Putamen (tissue), 1 donor: ENCODE measurements at places on chromosomes 7 and 10.

GRCh38 chr10:17109475-17110207 is 20.0 kb downstream of the CUBN start:
- DNase-seq = no peak

GRCh38 chr10:96118604-96119450 is 11.3 kb upstream of the ZNF518A start:
- DNase-seq = no peak

- peak; percentile 28 for DNase-seq
These were observed 32.8 kb downstream of the NOD1 start for GRCh38 chr7:30445770-30446169.

DNA sequence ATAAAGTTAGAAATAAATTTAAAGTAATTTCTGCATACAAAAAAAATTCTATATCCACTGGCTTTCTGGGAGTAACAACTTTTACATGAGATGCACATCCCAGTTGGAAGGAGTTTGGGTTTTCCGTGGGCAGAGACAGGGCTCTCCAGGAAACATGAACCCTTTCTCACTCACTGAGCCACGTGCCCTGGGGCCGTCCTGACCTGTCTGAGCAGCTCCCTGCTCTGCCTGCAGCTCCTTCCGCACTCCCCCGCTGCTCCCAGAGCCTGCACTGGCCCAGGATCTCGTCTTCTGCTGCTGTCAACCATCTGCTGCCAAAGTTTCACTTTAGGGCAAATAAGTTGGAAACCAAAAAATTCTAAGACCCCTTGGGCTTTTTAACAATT is 169.1 kb downstream of the DIP2C start:
- no peak for DNase-seq

GRCh38 chr10:50375051-50375452 is 123.7 kb upstream of the ASAH2 start:
- no peak for DNase-seq

DNA sequence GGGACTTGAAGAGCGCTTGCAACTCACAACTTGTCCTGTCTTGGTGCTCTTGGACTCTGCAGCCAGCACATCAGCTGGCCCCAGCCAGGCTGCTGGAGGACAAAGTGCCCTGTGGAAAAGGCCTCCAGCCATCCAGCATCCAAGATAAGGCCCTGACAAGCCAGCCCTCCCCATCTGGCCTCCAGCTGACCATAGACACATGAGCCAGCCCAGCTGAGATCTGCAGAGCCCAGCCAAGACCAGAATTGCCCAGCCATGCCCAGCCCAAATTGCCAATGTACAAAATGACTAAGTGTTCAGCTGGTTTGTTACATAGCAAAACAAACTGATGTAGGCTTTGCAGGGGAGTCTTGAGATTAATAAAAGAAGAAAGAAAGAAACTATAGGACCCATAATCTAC is 36.0 kb upstream of the FRMD4A start:
- no peak for DNase-seq

DNA sequence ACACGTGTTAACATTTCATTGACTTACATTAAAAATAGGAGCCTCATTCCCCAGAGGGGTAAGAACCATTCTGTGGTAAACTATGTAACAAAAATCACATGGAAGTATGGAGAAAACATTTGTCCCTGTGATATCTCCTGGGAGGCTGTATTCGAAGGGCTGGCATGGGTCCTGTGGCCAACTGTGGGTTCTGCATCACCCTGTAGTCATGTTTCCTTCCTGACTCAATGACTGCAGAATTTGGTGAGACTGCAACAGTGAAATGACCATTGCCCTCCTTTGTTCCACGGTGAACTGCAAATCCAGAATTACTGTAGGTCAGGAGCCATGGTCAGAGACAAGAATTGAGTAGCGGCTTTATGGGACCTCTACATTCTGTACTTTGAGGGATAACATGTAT is 3.6 kb upstream of the ZEB1 start:
- DNase-seq = no peak

- no peak for DNase-seq
These were observed 834 bp downstream of the CDH23 start for GRCh38 chr10:71397296-71398212.

DNA sequence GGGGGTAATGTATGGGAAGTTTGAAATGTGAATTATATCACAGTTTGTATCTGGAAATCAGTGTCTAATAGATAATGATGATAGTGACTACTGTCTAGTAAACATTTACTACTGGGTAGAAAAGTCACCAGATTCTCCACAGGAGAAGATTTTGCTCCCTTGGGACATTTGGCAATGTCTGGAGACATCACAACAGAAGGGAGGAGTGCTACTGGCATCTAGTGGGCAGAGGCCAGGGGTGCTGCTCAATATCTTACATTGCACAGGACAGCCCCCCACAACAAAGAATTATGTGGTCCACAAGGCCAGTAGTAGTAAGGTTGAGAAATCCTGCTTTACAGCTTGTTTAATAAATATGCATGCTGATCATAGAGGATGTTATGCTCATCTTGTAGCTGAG is 92.3 kb upstream of the PRPS1L1 start:
- DNase-seq = no peak

GRCh38 chr7:30237271-30237695 is 47.1 kb upstream of the ZNRF2 start:
- no peak for DNase-seq

GRCh38 chr10:11720260-11720741 is 21.9 kb upstream of the ECHDC3 start:
- peak; percentile 67 for DNase-seq

DNA sequence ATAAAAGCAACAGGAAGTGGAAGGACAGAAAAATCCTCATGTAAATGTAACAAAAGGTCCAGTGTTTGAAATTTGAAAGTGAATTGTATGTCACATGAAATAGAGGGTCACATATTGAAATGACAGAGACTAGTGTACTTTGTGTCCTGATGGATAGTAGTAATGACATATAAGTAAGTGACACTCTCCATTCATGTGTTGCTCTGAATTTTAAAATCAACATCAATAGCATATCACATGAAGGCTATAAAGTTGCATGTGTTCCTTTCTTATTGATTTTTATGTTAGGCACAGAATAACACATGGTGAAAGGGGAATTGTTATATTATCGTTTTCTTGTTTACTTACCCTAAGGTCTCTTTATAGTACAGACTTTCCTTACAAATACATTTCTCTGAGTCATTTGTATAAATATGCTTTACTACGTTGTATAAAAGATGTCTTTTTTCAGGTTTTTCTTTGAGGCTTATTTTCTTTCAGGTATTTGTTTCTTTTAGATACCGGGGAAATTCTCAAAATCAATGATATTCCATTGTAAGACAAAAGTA is 104.6 kb upstream of the CACNA2D1 start:
- no peak for DNase-seq

- no peak for DNase-seq
These were observed 452.0 kb downstream of the ARL4A start for GRCh38 chr7:13139436-13139835.

DNA sequence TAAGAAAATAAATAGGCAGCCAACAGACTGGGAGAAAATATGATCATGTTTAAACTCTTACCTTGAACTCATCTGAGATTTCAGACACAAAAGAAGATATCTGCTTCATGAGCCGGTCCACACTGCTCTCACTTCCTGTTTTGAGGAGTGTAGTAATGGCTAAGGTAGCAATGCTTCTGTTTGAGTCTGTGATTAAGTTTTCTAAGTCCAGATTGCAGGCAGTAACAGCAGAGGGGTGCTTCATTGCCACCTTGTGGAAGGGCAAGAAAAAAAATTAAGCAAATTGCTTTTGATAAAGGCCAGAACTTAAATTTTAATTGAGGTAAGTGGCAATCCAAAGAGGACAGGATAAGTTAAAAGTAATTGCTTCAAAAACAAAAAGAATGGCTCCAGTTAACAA is 69.1 kb downstream of the MEST start:
- no peak for DNase-seq

- peak; percentile 94 for DNase-seq
These were observed 4.6 kb downstream of the LFNG start for GRCh38 chr7:2523941-2524807.

DNA sequence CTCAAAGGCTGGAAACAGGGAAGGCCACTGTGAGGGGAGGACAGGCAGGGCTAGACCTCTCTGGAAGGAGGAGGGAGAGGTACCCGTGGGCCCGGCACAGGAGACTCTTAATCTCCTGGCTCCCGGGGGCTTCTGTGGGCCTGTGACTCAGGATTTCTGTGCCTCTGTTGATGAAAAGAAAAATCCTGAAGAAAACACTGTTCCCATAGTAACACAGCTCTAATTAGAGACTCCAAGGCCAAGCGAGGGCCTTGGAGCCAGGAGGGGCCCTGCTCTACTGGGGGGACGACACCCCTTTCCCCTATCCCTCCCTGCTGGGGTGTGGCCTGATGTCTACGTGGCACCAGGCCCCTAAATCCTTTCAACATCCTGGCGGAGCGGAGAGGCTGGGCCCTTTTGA is 174.1 kb upstream of the TNRC18 start:
- no peak for DNase-seq

DNA sequence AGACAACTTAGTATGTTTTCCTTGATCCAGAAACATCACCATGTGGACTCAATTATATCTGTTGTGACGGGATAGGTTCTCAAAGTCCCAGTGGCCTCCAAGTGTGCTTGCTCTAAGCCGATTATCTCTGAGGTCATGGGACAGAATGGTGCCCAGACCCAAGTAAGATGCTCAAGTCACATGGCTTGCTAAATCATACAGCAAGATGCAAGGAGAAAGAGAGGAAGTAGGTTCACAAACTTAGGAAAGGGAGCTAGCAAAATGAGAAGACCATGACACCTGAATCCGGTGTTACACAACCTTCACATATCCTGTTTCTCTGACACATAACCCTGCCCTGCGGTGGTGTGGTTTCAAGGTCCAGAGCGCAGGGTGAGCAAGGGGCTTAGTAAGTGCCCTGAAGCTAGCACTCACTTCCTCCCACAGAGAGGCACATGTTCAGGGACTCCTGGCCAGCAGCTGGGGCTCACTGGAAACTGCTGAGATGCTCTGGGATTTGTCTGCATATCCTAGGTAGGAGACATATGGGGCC is 590.9 kb upstream of the ANKRD30A start:
- no peak for DNase-seq

GRCh38 chr7:30083334-30083733 is 51.5 kb upstream of the MTURN start:
- no peak for DNase-seq

GRCh38 chr10:128149267-128150014 is 23.2 kb upstream of the MKI67 start:
- no peak for DNase-seq

GRCh38 chr10:33109788-33110469 is 151.9 kb upstream of the ITGB1 start:
- DNase-seq = no peak

DNA sequence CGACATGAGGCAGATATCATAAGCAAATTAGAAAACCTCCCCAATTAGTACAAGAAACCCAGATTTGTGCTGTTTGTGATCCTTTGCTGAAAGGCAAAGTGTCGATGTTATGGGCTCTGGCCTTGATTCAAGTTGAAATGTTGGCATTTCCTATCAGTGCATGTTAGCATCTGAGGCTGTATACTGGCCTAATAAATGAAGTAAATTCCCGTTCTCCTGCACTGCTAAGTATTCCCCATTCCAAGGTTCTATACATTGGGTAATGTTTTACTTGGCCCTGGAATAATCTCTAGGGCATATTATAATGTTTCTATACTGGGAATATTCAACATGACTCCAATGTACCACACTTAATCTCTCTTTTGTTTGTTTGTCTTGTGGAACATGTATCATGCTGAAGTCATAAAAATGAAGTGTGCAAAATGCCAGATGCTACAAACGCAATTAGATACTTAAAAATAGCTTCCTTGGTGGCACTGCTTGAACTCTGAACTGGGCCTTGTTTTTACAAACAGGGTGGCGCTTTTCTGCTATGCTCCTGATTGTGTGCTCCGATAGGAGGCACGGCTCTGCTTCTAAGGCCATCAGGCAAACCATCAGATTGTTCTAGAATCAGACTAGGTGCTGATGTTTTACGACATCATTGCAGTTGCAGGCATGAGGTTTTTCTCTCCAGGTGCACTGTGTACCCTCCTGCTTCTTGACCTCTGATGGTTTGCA is 156.7 kb upstream of the TCF7L2 start:
- DNase-seq = no peak

DNA sequence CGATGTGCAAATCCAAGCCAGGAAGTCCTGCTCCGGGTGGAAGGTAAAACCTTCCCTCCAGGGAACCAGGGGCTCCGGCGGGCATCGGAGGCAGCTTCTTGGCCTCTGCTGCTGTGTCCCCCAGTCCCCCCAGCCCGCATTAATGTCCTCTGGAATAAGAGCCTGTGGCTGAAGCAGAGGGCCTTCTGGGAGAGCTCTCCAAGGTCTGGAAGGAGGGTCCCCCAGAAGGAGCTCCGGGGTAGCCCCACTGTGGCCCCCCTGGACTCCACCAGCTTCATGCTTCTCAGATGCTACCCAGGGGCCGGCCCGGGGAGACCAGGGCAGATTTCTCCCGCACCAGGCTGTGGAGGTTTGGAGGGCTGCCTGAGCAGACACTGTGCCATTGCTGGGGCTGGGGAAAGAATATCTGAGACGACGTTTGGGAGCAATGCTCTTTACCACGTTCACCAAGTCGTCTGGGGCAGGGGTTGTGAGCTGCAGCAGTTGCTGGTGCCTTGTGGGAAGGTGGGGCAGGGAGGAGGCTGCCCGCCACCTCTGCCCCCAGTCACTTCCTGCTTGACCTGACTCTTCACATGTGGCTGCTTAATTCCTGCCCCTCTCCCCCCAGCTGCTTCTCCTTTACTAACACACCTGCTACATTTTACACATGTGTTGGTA is 8.3 kb downstream of the ZNF853 start:
- DNase-seq = no peak

DNA sequence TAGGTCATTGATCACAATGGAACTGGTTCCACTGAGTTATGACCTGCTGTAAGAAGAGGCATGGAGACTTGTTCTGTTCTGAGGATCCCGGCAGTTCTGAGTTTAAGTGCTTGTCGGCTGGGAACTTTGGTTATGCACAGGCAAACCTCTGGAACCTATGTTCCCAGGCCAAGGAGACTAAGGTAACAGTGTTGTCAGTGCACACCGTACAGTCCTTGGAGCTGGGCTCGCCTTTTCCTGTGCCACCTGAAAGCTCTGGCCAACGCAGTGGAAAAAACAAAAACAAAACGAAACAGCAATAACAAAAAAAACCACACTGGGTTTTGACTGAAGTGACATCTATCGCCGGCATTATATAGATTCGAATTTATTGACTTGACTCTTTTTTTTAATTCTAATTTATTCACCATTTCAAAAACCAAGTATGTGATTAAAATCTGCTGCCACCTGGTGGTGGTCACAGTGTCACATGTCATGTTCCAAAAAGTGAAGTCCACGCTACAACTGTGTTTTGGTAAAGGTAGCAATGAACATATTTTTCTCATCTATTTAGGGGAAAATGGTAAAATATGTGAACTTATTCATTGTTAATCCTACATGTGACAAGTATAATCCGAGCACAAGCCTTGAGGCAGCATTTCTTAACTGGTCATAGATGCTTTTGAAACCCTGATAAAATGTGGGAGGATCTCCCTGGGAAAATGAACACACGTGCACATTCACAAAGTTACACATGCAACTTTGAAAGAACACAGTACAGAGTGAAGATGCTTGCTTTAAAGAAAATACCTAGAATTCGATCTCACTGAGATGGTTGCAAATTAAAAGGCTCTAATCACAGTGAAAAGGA is 113.8 kb upstream of the PPP2R2D start:
- peak; percentile 31 for DNase-seq

- no peak for DNase-seq
These were observed 181.1 kb downstream of the PRKG1 start for GRCh38 chr10:51255381-51255780.
